ENCODE measurements at places on chromosomes 1 and 21. TPM values are rescaled to one million over a fixed set of nuclear protein-coding genes. Genes with fewer than 3 reads are reported as not detected.

GRCh38 chr1:151584780-151585179, 27.1 kb upstream of the SNX27 start:
- DNase-seq: no peak

DNA sequence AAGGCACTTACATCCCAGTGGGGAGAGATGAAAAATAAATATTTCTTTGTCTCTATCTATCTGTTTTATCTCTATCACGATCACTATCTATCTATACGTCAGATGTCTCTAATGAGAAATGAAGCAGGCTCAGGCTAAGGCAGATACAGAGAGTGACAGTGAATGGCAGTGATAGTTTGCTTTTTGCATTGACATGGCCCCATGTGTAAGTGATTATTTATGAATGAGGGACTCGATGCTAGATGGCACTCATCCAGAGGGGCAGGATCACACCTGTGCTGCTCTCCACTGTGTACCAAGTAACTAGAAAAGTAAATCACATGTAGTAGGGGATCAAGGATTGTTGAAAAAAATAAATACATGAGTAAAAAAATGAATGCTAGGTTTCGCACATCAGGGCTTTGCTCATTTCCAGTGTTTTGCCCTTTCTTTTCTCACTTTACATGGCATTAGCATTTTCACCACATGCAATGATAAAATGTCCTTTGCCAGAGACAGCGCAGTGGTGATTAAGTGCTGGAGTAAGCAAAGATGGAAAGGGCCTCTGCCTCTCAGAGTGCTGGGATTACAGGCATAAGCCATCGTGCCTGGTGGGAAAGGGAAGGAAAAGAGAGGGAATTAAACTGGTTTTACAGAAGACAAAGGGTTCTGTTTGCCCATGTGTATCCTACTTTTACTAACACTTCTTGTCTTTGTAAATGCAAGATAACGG, 16.5 kb downstream of the TBX19 start:
- DNase-seq: no peak

DNA sequence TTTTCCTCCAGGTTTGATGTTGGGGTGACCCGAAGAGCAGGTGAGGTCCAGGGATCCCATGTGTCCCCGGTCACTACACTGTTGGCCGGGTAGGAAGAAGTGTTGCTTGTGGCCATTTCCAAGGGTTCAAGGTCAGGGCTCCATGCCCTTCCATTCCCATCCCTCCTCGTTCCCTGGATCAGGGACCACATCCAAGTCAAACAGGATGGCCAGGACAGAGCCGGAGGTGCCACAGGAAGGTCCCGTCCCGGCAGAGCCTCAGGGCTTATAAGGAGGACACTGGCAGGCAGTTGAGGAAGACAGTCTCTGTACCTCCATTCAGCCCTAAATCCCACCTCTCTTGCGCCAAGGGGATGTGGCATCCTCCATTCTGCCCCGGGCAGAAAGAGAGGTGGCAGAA, 22.0 kb upstream of the FAM131C start:
- DNase-seq: no peak

GRCh38 chr1:182193908-182194550, 132.5 kb upstream of the ZNF648 start:
- no peak for DNase-seq

DNA sequence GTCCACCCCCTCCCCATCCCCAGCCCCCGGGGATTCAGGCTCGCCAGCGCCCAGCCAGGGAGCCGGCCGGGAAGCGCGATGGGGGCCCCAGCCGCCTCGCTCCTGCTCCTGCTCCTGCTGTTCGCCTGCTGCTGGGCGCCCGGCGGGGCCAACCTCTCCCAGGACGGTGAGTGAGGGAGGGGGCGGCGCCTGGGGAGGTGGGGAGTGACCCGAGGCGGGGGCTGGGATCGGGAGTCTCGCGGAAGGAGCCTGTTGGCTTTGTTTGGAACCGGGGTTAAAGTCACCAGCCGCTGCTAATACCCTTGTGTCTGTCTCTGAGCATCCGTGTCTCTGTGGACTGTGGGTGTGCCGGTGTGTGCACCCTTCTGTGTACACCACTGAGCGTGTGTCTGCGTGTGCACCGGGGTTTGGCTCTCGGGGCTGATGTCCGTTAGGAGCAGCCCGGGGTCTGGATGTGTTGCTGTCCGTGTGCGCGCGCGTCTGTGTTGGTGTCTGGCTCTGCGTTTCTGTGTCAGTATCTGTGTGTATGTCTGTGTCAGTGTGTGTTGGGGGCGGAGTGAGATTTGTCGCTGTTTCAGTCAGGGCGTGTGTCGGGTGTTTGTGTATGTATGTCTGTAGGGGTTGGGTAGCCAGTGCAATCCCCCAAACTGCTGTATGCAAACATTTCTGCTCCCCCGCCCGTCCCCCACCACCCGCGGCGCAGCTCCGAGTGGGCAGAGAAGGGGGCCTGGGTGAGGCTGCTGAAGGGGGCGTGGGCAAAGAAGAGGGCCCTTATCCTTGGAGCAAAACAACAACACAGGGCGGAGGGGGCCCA, 480 bp downstream of the CADM3 start:
- DNase-seq: no peak

- DNase-seq: no peak
These were observed 262.1 kb downstream of the AKT3 start for GRCh38 chr1:243587823-243588560.

- DNase-seq: no peak
These were observed 115.0 kb downstream of the RERE start for GRCh38 chr1:8702472-8702849.

DNA sequence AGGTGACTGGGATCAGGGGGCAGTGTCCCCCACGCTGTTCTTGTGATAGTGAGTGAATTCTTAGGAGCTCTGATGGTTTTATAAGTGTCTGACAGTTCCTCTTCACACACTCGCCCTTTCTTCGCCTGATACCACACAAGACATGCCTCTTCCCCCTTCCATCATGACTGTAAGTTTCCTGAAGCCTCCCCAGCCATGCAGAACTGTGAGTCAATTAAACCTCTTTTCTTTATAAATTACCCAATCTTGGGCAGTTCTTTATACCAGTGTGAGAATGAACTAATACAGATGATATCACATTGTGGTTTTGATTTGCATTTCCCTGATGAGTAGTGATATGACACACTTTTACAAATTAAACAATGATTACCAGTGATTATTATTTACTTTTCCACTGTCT, 229.9 kb downstream of the AKT3 start:
- no peak for DNase-seq

- DNase-seq: no peak
These were observed 4.0 kb upstream of the ABCG1 start for GRCh38 chr21:42214921-42215320.

DNA sequence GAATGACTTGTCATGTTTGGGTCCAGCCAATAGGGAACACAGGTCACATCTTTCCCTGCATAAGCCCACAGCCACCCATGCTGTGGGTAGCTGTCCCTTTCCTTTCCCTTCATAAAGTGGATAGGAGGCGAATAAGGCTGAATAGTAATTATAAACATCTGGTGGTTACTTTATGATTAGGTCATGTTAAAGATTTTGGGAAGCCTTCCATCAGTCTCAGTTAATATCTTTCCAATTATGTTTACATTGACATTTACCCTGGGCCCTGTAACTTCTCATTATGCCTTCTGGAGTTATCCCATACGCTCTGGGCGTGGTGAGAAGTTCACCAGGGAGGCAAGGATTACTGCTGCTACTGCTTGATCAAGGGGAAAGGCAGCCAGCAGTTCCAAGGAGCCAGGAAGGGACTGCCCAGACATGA, 197.2 kb downstream of the HLX start:
- no peak for DNase-seq

GRCh38 chr1:25793585-25794170, 6.3 kb upstream of the SELENON start:
- no peak for DNase-seq

- no peak for DNase-seq
These were observed 3.6 kb downstream of the ACOT7 start for GRCh38 chr1:6389971-6390370.

- no peak for DNase-seq
These were observed 20.9 kb downstream of the LAMC1 start for GRCh38 chr1:183043872-183044854.

GRCh38 chr1:244214009-244214967, 163.2 kb downstream of the ZBTB18 start:
- DNase-seq: no peak

- DNase-seq: no peak
These were observed 3.2 kb upstream of the IBA57 start for GRCh38 chr1:228162286-228163006.

- no peak for DNase-seq
These were observed 12.2 kb downstream of the SDCCAG8 start for GRCh38 chr1:243267914-243268653.

The VAV3 gene
- 0.23 TPM for total RNA-seq

The DTL gene
- total RNA-seq: 26.7 TPM

The TSPAN1 gene
- 26.1 TPM for total RNA-seq

The VANGL2 gene
- total RNA-seq: 0.10 TPM

The HTR1D gene
- 3.5 TPM for total RNA-seq
